ENCODE measurements at places on chromosomes 7 and 10.

- no peak for DNase-seq
Observed at GRCh38 chr10:125983161-125983560, 86.8 kb downstream of the FANK1 start.

DNA sequence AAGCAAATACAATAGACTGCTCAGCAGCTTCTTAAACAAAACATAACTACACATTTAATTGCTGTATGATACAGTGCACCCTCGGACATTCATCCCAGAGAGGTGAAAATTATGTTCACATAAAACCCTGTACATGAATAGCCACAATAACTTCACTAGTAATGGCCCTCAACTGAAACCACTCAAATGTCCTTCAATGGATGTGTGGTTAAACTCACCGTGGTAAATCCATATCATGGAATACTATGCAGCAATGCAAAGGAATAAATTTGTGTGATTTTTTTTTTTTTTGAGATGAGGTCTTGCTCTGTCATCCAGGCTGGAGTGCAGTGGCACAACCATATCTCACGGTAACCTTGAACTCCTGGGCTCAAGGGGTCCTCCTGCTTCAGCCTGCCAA is 252.7 kb downstream of the TCERG1L start:
- DNase-seq: no peak

DNA sequence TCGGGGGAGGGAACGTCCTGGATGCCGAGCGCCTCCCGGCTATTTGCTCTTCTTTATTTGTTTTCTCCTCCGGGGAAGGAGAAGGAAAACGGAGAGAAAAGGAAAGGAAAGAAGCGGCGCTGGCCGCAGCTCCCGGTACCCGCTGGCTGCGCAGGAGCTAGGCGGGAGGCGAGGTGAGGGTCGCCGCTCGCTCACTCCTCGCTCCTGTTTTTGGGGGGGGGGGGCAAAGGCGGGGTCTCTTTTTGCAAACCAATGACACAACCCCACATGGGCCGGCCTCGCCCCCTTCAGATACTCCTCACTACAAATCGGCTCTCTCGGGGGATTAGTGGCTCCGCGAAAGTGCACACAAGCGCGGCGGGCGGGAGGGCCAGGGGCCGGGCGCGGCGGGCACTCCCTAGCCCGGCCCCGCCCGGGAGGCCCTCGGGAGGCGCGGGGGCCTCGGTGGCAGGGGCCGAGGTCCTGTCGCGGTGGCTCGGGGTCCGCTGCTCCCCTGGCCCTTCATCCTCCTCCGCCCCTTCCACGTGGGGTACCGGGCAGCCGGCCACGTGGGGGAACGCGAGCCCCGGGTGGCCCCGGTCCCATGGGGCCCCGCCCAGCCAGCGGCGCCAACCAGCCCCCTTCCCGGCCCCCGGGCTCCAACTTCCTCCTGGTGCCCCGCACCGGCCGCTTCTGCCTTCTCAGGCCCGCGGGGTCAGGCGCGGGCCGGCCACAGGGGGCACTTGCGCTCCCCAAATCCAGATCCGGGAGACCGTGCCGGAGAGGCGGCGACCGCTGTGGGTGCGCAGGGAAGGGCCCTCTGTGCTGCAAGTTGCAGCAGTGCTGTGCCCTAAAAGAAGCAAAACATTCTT is 718 bp upstream of the CTBP2 start:
- peak; percentile 25 for DNase-seq

GRCh38 chr7:54846273-54846672 is 87.3 kb upstream of the SEC61G start:
- no peak for DNase-seq

DNA sequence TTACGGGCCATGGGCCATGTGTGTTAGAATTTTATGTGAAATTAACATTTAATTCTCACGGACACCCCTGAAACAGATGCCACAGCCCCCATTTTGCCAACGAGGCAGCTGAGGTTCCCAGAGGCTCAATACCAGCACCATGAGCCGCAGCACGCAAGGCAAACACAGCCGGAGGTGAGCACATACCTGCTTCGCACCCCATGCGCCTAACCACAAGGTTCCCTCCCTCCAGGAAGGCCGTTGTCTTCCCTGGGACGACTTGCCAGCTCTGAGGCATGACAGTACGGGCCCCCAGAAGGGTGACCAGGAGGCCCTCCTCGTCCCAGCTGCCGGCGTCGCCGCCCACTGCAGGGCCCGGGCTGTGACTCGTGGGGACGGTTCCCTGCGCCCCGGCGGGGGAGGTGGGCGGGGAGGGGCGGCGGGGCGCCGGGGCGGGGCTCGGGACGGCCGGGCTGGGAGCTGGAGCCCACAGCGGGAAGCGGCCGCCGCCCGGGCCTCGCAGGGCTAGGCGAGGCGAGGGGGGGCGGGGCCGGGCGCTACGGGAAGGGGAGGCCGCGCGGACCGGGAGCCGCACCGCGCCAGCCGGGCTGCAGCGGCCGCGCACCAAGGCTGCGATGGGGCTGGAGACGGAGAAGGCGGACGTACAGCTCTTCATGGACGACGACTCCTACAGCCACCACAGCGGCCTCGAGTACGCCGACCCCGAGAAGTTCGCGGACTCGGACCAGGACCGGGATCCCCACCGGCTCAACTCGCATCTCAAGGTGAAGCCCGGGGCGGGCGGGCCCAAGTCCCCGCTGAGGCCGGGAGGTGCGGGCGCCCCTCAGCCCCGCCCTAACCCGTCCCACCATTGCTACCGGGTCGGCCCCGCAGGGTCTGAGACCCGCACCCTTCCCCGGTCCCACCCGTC is at the start of gene CAV2:
Gene CAV2 (plus strand): TSS at position 571 of the 910 bp plus-strand sequence. CDS start 44 bp downstream, at position 615.
- peak; percentile 66 for DNase-seq

DNA sequence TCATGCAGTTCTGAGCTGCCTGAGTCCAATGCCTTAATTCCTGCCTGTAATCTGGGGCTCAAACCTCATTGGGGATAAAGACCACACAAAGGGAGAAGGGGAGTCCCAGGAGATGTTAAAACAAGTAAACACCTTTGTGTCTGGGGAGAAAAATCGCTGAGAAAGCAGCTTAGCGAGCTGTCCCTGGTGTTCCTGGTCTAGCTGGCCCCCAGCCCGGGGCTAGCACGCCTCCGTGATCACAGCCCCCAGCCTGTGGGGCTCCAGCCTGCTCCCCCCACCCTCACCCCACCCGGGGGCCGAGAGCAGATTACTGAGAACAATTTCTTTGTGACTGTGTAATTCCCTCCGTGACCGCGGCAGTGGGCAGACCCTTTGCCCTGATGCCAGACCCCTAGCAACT is 24.8 kb downstream of the DPCD start:
- DNase-seq: no peak

DNA sequence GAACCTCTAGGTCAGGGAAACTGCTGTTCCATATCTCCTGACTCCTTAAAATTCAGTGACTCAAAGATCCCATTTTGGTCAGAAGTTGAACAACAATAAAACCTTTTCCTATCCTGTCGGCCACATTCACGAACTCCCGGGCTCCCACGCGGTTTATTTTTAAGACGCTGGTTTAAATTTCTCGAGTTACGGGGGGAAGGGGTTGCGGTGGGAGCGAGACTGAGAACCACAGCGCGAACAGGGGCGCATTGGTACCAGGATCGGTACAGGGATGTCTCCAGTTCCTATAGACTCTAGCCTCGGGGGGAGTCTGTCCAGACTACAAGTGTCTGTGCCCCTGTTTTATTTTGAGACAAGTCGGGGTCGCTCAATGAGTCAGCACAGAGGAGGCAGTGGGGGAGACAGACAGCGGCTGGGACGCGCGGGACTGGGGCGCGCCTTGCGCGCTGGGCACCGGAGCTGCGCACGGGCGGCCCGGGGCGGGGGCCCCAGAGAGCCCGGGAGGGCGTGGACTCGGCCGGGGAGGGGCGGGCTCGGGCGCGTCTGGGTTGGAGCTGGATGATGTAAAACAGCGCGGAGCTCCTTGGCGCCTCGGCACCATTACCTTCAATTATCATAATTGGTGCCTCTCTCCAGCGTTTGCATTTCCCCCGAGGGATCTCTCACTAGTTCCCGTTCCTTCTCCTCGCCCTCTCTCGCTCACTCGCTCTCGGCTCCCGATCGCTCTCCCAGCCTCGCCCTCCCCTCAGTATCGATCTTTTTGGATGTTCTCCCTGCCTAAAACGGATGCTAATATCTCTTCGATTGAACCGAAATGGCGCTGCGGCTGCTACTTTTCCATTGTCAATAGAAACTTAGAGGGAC is 8.7 kb upstream of the BAMBI start:
- DNase-seq: no peak

DNA sequence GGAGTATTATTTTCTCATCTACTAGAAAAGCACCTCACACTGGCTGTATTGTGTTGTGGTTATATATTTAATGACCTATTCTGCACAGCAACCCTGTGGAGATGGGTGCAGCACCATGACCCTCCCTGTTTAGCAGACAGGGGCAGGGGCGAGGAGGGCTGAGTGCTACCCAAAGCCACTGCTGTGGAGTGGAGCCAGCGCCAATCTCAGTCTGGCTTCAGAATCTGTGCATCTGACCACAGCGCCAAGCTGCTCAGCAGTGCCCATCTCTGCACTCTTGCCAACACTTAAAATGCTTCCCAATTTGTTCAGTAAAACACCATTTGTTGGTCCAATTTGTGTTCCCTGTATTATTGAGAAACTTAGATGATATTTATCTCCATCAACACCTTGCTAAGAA is 239.1 kb downstream of the ZMYND11 start:
- no peak for DNase-seq

DNA sequence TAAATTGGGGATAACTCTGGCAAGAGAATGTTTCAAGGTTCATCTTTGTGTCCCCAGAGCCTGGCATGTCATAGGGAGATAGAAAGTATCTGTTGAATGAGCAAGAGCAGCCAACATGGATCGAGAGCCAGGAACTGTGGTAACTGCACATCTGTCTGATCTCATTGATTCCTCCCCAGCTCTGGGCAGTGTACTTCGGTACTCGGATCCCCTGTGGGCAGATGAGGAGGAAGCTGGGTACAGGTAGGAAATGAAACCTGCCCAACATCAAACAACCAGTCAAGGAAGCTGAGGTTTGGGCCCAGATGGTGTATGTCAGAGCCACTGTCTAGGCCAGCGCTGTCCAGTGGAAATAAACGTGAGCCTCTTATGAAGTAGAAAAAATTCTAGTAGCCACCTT is 76.4 kb downstream of the GRK5 start:
- DNase-seq: peak; percentile 72

- no peak for DNase-seq
Observed at GRCh38 chr7:138205614-138206150, 129.4 kb downstream of the AKR1D1 start.

GRCh38 chr7:150367677-150368095 is 936 bp upstream of the REPIN1 start:
- DNase-seq: no peak

Measured in Peyer's patch (tissue), 4 donors.